ENCODE measurements at places on chromosomes 6 and 20.

DNA sequence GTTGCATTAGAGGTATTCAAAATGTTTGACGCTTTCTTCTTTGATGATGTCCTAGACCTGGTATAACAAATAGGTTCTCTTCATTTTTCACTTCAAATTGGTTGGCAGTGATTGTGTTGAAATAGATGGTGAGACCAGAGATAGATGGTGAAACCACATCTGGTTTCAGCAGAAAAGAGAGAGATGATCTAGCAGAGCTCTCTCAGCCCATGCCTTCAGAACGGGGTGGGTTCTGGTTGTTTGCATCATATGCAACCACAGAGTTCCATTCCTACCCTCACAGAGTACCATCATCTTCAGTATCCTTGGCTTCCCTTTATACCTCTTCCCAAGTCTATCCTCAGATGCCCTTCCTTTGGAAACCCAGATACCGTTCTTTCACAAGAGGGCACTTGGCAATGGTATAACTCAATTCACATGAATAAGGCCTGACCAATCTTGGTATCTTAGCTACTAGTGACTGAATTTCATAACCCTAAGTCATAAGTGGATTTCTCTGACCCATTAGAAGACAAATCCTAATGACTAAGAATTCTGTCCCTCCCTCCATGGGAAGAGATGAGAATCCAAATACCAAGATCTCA, 93.7 kb downstream of the UBE3D start:
- DNase-seq: no peak

DNA sequence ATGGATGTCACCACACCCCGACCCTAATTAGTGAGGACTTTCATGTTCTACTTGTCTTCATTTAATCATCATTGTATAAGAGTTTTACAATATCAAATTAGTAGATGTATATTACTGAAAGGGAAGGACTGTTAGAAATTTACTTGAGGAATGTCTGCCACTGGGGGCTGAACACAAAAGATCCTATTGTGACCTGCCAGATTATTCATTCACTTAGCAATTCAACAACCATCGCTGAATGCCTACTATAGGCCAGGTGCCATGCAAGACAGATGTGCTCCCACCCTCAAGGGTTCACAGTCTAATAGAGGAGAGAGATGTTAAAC, 8.0 kb upstream of the RBCK1 start:
- no peak for DNase-seq

GRCh38 chr6:128139519-128139918, 238.7 kb upstream of the THEMIS start:
- DNase-seq: no peak

GRCh38 chr6:44065443-44066140, 61.7 kb downstream of the MRPL14 start:
- no peak for DNase-seq

DNA sequence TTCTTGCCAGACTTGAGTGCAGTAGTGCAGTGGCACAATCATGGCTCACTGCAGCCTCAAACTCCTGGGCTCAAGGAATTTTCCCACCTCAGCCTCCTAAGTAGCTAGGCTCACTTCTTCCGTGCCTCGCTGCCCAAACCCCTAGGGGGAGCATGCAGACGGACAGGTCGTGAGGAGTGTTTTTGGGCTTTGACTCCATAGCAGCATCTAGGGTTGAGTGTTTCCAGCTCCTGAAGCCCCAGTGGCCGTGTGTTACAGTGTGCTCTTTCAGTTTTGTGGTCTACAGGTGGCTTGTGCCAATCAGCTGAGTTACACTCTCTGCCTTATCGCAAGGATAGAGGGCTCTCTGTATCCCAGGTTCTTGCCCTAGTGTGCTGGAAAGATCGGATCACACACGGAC, 33.4 kb downstream of the NCOA3 start:
- DNase-seq: no peak

GRCh38 chr6:139161169-139161568, 26.3 kb downstream of the HECA start:
- DNase-seq: no peak

DNA sequence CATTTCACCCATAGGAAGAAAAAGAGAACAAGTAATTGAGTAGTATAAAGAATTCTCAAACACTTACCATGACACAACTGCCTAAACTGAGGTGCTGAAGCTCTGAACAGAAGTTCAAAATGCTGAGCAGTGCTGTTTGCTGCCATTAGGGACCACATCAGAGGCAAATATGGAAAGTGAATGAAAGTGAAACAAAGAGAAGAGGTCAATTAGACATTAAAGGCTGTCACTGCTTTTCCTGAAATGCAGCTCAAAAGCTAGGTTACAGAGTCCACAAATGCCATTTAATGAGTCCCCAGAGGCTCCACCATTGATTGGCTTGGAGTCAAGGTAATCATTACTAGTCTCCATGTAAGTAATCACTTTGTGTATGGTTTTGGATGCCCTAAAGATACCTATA, 46.1 kb downstream of the POU3F2 start:
- no peak for DNase-seq

- DNase-seq: no peak
Observed at GRCh38 chr20:57473246-57474048, 51.5 kb downstream of the CTCFL start.

GRCh38 chr6:118800394-118801071, 93.4 kb upstream of the ASF1A start:
- DNase-seq: peak; percentile 60

DNA sequence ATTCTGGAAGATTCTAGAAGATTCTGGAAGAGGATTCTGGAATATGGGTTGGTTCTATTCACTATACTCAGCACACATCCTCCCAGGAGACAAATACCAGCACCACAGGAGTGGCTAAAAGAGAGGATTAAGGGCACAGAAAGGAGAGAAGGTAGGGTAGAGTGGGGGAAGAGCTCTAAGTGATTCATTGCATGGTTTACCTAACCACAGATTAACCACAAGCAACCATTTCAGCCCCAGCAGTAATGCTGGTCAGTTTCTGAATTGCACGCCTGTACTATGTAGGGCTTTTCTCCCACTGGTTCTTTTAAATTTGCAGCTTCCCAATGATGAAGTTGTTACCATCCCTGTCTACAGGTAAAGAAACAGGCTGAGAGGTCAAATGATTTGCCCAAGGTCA, 192.7 kb upstream of the PMEPA1 start:
- DNase-seq: no peak

DNA sequence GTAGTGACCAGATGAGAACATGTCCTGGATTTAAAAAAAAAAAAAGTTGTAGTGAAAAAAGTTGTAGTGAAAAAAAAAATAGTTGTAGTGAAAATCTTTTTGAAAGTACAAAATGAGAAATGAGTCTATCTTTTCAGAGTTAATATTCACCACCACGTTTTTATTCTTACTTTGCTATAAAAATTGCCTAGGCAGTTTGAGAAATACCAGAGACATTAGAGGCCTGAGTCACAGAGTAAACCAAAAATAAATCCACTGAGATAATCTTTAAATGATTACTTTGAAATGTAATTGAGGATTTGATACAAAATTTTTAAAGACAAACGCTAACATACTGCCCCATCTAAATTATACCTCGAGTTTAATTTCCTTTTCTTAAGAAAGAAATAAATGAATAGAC, 101.2 kb upstream of the TIAM2 start:
- DNase-seq: no peak

- DNase-seq: no peak
Observed at GRCh38 chr20:57654998-57655808, 35.0 kb upstream of the ZBP1 start.

- no peak for DNase-seq
Observed at GRCh38 chr6:12114055-12114503, 102.0 kb downstream of the HIVEP1 start.

DNA sequence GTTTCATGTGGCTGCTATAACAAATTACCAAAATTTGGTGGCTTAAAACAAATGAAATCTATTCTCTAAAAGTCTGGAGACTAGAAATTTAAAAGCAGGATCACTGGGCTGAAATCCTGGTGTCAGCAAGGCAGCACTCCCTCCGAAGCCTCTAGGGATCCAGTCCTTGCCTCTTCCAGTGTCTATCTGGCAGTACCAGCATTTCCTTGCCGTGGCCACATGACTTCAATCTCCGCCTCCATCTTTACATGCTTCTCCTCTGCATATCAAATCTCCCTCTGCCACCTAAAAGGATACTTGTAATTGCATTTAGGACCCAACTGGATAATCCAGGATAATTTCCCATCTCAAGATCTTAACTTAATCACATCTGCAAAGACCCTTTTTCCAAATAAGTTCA, 30.2 kb downstream of the ARHGAP18 start:
- no peak for DNase-seq

- no peak for DNase-seq
Observed at GRCh38 chr6:137736048-137736818, 130.8 kb upstream of the TNFAIP3 start.

DNA sequence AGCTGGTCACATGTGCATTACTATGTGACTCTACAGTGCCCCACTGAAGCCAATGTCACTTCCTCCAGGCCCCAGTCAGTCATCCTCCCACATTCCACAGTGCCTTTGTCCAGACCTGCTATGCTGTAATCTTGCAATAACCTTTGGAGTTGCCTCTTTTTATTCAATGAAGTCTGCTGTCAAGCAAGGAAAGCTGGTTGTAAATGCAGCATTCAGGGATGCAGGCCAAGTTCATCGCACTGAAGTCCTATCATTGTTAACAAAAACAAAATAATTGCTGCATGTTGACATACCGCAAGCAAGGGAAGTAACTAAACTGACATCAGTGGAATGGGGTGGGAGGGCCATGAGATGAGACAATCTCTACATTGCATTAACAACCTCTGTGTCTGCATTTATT, 131.2 kb upstream of the CDYL start:
- DNase-seq: no peak

GRCh38 chr6:34390531-34391472, 1.7 kb downstream of the NUDT3 start:
- no peak for DNase-seq

DNA sequence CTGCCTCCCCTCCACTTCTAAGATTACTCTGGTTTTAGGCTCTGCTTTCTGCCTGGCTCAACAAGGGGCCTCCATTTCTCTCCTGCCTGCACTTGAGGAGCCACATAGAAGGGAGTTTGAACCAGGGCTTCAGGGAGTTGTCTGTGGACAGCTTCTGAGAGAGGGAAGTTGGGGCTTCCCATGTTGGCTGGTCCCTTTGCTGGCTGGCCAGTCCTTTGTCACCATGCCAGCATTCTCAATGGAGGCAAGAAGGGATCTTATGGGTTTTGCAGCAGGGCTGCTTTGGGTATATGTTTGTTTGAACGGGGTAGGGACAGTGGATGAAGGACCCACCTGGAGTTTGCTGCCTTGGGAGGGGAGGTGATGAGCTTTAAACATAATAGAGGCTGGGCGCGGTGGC, 124.9 kb downstream of the CARMIL1 start:
- DNase-seq: no peak

- no peak for DNase-seq
Observed at GRCh38 chr6:167703781-167704180, 122.9 kb upstream of the AFDN start.

DNA sequence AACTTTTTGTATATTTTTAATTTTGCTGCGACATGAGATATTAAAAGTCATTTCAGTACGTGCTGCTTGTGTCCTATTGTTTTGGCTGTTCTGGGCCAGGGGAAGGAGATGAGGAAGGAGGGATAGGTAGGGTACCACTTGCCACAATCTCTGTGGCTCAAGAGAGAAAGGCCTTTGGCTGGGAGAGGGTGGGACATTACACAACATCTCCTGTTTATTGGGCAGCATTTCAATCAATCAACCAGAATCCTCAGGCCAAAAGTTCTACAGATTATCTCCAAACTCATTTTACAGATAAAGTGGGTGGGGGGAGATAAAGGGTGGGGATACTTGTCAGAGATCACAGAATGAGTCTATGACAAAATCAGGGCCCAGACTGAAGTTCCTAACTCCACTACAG, 6.9 kb upstream of the CCM2L start:
- no peak for DNase-seq

- no peak for DNase-seq
Observed at GRCh38 chr6:77131426-77131825, 331.9 kb downstream of the HTR1B start.

DNA sequence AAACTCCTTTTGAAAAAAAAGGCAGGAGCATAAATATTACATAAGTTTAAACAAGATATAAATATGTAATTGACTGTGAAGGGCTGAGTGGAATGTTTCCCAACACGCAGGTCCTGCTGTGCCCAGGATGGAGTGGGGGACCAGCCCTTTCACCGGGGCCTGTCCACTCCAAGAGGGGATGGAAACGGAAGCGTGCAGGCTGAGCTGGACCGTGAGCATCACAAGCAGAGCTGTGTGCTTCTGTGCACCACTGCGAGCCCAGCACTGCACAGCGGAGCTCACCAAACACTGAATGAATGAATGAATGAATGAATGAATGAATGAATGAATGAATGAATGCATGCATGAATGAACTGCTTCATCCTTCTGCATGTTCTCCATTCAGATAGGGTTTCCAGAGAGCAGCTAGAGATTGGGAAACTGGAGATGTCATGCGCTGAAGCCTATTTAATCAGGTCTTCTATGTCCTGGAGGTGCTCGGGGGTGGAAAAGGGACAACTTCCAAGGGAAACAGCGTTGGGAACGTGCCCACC, 157.7 kb downstream of the ANKRD60 start:
- no peak for DNase-seq

DNA sequence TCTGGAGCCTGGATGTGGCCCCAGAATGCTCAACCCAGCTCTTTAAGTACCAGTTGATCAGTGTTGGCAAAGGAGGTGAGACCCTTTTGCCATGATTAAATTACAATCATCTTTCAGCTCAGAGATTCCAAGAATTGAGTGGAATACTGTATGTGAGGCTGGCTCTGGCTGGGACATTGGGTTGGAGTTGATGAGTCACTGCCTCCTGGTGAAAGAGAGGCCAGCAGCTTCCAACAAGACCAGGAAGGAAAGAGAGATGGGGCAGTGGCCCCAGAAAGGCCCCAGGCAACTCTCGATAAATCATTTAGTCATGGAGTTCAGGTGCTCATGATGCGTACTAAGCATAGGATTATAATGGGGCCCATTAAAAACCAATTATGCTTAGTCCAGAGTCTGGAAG, 2.1 kb downstream of the TGM6 start:
- no peak for DNase-seq

GRCh38 chr20:45373353-45374100, 4.6 kb downstream of the TP53TG5 start:
- peak; percentile 80 for DNase-seq

GRCh38 chr6:7669742-7670141, 56.2 kb upstream of the BMP6 start:
- DNase-seq: no peak

DNA sequence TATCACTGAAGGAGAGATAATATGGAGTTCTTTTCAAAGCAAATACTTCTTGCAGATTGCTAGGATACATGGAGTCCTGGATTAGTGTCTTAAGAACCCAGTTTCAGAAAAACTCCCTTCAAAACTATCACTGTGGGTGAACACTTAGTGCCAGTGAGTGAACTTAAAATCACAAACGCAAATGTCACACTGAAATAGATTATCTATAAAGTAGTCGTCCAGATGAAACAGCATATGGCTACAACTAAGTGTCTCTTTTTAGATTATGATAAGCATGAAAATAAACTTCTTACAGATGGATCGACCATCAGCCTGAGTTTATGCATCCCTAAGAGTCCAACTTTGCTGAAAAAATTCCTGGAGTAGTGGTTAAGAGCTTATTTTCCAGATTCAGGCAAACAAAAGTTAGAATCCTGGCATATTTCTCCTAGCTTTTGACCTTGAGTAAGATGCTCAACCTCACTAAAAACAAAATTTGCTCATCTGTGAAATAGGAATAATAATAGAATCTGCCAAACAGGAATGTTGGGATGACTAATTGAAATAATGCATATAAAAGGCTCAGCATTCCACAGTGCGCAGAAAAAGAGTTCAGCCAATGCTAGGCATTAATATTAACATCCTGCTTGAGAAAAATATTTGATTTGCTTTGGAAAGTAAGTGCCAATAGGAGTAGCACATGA, 70.4 kb downstream of the DOK5 start:
- no peak for DNase-seq

Data from stimulated activated CD8-positive, alpha-beta memory T cell treated with anti-CD3 and anti-CD28 coated beads, Interleukin-15, amount 100 ng/mL, for 48 hours (primary cell).